Stimulated activated CD4-positive, alpha-beta T cell treated with anti-CD3 and anti-CD28 coated beads, TNF-alpha, amount 100 ng/mL, for 1 hour (primary cell): ENCODE measurements at places on chromosomes 2 and 18.

DNA sequence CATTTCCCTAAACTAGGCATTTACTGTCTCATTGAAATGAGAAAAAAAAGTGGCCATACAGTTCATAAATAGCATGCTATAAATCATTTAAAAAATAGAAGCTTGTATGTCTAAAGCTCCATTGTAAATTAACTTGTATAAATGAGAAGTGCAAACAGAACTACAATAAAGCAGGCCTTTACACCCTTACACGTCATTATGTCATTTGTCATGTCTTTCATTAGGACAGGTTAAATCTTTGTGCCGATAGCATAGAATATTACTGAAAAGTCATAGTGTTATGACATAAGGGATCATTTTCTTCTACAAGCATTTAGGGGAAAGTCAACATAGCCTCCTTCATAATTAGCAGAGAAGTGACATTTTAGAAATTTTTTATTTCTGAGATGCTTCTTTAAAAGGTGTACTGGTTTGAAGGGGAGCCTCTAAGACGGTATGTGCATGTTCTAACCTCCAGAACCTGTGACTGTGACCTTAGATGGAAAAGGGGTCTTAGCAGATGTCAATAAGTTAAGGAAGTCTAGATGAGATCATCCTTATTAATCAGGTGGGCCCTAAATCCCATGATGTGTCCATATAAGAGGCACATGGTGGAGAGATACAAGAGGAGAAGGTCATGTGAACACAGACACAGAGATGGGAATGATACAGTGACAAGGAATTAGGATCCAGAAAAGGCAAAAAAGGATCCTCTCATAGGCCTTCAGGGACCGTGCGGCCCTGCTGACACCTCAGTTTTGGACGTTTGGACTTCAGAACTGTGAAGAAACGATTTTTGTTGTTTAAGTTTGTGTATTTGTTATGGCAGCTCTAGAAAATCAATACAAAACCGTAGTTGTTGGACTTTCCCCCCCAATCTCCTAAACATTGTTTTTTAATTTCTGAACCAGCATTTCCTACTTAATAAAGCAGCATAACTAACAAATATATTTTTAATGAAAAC, 863.7 kb downstream of the MBD2 start:
- no peak for DNase-seq

GRCh38 chr2:28269019-28269784, 123.5 kb upstream of the FOSL2 start:
- DNase-seq, result no peak

DNA sequence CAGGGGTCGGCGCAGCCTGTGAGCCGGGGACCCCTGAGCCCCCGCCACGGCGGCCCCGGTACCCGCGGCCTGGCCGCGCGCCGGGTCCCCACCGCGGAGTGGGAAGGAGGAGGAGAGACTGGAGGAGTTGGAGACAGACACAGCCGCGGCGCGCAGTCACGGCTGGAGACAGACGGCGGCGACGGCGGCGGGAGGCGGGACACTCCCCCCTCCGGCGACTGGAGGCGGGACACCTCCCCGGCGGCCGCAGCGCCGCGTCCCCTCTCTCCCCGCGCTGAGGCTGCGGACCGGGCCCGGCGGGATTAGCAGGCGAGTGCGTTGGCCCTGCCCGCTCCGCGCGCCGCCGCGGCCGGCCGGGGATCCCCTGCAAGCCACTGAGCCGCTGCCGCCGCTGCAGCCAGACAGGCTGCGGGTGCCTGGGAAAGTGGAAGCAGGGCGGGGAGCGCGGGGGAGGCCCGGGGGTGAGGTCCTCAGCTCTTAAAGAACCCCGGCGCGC, 1.0 kb upstream of the LDLRAD4 start:
- peak; percentile 46 for DNase-seq

GRCh38 chr2:2057125-2057721, 273.9 kb downstream of the MYT1L start:
- peak; percentile 18 for DNase-seq

- DNase-seq, result no peak
Measured at GRCh38 chr18:25298853-25299274, 53.1 kb downstream of the ZNF521 start.

DNA sequence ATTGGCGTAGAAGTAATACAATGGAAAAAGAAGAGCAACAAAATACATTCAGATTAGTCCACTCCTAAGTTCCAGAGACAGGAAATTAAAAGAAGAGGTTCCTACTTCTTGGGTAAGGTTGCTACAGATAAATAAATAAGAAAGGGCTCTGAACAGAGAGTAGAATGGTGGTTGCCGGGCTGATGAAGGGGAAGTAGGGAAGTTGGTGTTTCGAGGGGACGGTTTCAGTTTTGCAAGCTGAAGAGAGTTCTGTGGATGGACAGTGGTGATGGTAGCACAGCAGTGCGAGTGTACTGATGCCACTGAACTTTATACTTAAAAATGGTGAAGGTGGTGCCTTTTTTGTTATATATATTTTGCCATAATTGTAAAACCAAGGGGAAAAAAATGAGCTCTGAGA, 48.2 kb downstream of the CABYR start:
- DNase-seq, result no peak

DNA sequence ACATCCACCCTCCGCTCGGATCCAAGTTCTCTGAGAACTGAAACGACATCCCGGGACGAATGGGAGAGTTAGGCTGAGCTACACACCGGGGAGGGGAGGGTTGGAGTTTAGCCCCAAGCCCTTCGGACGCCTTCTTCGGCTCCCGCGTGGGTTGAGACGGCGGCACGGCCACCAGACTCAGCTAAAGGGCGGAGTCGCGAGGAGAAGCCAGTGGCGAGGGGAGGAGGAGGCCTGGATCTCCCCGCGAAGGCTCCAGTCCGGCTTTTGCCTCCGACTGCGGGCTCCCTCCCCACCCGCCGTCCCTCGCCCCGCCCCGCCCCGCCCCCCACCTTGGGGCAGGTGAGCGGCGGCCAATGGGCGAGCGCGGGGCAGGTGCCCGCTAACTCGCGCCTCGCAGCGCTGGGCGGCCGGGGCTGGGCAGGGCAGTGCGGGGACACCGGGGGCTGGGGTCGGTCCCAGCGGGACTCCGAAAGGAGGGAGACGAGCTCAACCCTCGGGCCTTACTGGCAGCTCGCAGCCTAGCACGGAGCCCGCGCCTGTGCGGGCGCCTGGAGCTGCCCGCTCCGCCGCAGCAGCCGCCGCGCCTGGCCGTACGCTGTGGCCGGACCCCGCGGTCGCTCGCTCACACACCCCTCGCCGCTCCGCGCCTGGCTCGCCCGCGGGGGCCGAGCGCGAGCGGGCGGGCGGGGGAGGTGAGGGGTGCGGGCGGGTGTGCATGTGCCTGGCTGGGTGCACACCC, at the start of gene EMX1:
TSS of gene EMX1 (plus strand) at position 382 of the 739 bp plus-strand sequence. CDS start at position 716, 334 bp downstream.
- DNase-seq, result no peak

GRCh38 chr2:187698374-187699110, 144.3 kb upstream of the TFPI start:
- no peak for DNase-seq

DNA sequence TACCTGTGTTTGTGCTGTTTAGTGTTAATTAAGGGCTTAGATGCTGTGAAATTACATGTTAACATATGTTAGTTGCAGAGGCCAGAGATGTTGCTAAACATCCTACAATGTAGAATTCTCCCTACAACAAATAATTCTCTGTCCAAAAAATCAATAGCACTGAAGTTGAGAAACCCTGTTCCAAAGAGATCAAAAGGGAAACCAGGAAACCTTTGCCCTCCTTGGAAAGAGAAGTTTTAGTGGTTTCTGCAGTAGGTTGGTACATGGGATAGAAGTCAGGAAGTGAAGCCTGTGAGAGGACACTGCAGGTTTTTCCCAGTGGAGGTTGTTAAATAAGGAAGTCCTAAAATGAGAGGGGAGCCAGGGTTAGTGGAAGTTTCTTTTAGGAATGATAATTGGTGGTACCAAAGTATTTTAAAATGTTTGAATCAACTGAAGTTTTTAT, 6.3 kb upstream of the RMDN2 start:
- DNase-seq, result no peak

GRCh38 chr2:23199115-23199918, 185.7 kb upstream of the KLHL29 start:
- DNase-seq, result no peak

- no peak for DNase-seq
Measured at GRCh38 chr2:145587922-145588321, 1068.0 kb upstream of the ZEB2 start.

DNA sequence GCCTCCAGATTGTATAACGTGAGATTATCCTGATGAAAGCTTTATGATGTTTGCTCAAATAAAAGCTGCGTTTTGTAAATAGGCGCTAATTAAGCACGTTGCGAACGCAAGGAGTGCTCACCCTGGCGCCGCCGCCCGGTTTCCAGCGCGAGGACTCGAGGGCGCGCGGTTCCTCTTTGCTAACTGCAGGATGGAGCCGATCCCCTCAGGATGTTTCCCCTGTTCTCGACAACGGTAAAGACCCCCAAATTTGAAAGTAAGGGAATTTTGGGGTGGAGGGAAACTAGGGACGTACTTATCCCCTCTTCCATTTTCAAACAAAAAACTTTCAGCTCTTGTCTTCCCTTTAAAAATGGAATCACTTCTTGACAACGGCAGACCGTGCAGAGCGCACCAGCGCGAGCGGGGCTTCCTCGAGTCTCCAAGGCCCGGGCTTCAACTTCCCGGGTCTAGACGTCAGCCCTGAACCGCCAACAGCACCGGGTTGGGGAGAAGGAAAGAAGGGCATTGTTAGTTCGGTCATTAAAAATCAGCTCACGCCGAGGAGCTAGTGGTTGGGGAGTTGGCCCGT, 1.1 kb upstream of the GBX2 start:
- DNase-seq, result no peak

- no peak for DNase-seq
Measured at GRCh38 chr2:19648583-19648982, 253.2 kb downstream of the TTC32 start.

- no peak for DNase-seq
Measured at GRCh38 chr2:105865222-105865913, 120.7 kb downstream of the NCK2 start.

- no peak for DNase-seq
Measured at GRCh38 chr18:2518473-2518872, 52.8 kb downstream of the METTL4 start.

DNA sequence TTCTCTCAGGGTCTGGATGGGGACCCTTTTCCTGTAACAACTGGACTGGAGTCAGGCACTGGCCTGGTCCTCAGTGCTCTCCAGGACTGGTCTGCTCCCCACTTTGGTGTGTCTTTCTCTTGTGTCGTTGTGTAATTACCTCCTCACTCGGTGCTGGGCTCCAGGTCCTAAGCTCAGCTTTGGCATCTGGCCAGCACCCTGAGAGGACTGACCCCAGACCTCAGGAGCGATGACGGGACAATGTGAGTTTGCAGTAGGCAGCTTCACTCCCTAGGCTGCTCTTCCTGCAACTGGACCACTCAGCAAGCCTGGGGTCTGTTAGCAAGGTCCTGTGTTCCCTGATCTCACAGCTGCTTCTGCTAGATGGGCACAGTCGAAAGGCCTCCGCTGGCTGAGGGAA, 93.8 kb downstream of the COLEC12 start:
- DNase-seq, result no peak

DNA sequence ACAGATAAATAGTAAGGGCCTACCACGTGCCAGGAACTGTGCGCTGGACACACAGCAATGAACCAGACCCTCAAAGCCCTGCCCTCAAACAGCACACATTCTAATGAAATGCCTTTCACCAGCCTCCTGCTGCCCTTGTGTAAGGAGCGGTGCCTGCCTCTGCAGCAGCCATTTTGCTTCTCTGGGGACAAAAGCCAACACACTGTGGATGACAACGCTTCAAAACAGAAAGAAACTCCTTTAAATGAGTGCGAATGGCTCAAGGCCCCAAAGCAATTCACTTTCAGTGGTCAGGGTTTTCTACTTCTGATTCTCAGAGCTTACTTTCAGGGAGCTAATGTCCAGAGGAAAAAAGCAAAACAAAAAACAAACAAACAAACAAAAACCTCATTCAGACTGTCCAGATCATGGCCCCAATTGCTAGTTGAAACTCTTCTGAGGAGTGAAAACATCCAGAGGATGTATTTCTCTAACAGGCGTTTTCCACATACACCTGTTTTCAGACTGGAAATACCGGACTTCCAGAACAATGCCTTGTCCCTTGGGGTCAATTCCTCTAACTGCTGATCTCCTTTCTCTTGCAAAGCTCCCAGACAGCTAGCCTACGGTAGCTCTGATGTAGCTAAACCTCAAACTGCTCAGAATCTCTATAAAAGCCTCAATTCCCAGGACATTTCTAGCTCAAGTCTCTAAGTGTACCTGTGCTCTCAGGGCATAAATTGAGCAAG, 323.3 kb upstream of the ZNF521 start:
- DNase-seq, result no peak

DNA sequence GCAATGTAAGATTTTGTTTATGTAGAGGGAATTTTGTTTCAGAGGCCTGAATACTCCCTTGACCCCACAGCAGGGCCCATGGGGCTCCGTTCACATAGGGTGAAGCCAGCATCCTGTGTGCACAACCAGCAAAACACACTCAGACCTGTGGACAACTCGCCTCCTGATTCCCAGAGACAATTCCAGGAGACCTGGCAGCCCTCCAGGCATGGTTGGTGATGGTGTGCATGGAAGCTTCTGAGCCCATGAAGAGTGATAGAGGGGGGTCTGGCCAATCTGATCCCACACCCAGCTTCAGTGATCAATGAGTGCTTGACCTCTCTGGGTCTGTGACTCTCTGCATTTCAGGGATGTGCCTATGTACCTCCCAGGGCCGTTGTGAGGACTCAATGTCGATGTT, 91.0 kb upstream of the RAB6C start:
- DNase-seq, result no peak

- no peak for DNase-seq
Measured at GRCh38 chr2:126970583-126970982, 71.9 kb downstream of the TEX51 start.

- DNase-seq, result no peak
Measured at GRCh38 chr2:140481136-140481535, 1649.7 kb downstream of the LRP1B start.

DNA sequence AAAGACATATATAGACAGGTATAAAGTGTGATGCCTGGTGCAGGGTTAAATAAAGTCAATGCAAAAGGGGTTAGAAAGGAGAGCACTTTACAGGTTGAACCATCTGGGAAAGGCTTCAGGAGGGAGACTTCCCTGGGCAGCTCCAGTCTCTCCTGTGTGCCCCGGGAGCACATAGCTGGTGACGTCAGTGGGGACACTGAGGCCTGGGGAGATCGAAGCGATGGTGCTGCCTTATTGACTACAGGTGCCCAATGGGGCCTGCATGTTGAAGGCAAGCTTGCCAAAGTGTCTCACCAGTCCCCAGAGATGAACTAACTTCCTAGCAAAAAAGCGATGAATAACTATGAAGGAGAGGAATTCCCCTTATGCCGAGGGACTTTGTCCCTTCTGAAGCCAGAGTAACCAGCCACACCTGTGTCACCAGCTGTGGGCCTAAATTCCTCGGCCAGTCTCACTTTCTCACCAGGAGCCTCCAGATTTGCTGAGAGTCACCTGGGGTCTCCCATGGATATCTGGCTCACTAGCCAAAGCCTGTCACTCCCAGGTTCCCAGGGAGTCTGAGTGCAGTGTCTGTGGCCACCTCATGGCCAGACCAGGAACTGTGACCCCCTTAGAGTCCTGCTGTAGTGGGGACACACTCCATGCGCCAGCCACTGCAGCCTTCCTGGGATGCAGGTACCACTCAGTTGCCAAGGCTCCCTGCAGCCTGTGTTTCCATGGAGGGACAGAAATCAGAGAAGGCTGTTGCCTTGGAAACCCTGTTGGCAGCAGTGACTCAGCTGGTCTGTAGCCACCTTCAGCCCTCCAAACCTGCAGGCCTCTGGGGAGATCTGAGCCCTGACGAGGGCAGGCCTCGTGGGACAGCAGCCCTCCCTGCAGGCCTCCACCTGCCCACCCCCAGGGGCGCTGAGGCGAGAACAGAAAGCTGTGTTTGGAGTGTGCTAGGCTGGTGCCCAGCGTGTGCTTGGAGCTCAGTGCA, 128.7 kb downstream of the CTIF start:
- DNase-seq, result no peak
